AG04449 (cell line): ENCODE measurements at places on chromosomes 5 and 9.

- DNase-seq = no peak
Observed at GRCh38 chr9:71822456-71822855, 54.1 kb upstream of the CEMIP2 start.

- DNase-seq = no peak
Observed at GRCh38 chr9:136300866-136301265, 3.0 kb downstream of the CCDC187 start.

GRCh38 chr5:55191165-55191564 is 18.2 kb upstream of the CDC20B start:
- DNase-seq = no peak

DNA sequence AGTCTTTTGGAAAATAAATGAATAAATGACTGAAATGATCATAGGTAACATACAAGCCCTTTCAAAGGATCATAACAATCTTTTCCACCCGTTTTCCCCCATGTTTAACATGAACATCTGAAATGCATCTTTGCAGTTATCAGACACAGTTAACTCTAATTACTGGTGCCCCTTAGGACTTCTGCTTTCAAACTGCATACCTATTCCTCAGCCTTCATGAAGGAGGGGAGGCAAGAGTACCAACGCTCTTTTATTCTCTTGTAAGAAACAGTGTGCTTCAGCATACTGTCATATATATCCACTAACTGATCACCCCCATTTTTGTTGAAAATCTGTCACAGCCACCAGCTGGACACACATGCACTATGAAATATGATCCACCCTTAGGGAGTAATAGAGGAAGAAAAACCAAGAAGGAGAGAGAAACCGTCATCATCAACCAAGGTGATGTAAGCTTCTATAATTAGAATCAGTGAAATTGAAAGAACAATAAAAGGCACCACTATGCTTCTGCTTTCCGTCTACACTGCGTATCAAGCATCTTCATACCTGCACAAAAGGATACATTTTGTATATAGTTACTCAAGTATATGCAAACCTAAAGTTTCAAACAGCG is 98.7 kb downstream of the RAPGEF6 start:
- no peak for DNase-seq

GRCh38 chr5:178630951-178631350 is 4.1 kb upstream of the CLK4 start:
- no peak for DNase-seq

- no peak for DNase-seq
Observed at GRCh38 chr5:108857905-108858304, 110.2 kb downstream of the FER start.

GRCh38 chr5:17182494-17182893 is 34.9 kb upstream of the BASP1 start:
- DNase-seq = no peak

- no peak for DNase-seq
Observed at GRCh38 chr9:27939186-27939585, 365.9 kb upstream of the C9orf72 start.

DNA sequence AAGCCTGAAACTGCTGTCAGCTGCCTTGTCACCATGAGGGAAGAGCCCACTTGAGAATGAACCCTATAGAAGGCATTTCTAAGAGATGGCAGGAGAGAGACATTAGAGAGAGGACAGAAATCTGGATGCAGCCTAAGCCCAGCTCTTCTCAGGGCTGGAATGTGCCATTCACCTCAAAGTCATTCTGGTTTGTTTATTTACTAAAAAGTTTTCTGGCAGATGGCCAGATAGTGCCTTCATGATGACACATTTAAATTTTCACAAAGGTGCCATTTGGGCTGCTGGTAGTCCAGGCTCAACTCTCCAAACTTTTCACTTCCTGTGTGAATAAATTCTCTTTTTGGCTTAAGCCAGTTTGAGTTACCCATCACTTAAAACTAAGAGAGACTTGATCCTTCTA is 144.6 kb upstream of the ZNF366 start:
- DNase-seq = no peak

GRCh38 chr5:18051953-18052352 is 417.7 kb downstream of the TAF11L14 start:
- no peak for DNase-seq

DNA sequence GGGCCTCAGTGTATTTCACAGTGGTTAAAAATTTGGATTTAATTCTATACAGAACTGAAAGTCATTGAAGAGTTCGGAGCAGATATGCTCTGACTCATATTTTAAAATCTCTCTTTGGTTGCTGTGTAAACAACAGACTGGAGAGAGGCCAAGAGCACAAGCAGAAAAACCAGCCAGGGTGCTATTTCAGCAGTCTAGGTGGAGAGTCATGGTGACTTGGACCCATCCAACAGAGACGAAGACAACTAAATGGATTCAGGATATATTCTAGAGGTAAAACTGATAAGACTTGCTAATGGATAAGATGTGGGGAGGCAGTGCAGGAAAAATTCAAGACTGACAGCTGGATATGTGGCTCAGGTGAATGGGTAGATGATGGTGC is 168.9 kb downstream of the MAPKAP1 start:
- DNase-seq = peak; percentile 68

GRCh38 chr9:85021686-85022085 is 352.2 kb downstream of the NTRK2 start:
- DNase-seq = no peak

DNA sequence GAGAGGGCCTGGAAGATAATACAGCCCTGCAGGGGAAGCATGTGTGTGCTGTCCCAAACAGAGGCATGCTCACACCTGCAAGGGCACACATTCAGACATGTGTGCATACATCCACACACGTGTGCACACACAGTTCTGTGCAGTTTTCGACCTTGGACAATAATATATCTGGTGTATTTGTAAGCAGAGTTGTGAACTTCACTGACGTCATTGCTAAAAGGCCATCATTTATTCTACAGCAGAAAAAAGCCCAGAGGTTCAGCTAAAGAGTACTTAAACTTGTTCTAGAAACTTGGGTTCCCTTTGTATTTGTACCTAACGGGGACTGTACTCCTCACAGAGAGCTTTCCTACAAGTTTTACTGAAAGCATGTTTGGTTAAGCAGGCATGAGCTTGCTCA is 19.5 kb downstream of the IRX2 start:
- DNase-seq = no peak

DNA sequence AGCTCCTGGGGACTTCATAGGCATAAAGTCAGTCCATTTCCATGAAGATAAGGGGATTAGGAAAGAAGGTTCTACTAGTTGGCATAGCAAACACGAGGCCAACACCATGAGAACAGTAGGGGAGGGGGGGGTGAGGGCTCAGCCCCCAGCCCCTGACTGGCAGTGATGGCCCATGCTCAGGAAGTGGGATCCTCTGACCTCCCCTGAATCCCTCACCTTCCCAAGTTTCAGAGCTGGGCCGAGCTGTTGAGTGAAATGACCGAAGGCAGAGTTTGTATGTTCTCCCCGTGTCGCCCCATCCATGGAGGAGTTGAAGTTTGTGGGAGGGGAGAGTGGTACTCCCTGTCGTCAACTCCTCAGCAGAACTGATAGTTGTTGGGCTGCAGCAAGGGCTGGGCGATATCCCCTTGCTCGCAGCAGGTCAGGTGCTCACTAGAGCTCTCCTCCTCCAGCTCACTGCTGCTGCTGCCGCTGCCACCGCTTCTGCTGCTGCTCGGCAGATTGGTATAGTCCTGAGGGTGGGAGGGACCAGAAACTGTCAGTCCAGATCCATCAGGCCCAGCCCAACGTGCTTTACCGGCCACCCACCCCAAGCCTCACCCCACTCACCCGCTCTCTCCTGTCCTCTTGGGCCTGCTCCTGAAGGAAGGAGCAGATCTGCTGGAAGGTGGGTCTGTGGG is 32.5 kb downstream of the CSF1R start:
- no peak for DNase-seq

- no peak for DNase-seq
Observed at GRCh38 chr9:114421147-114421546, 33.4 kb upstream of the AKNA start.

GRCh38 chr9:133768859-133769510 is 30.8 kb upstream of the SARDH start:
- no peak for DNase-seq

DNA sequence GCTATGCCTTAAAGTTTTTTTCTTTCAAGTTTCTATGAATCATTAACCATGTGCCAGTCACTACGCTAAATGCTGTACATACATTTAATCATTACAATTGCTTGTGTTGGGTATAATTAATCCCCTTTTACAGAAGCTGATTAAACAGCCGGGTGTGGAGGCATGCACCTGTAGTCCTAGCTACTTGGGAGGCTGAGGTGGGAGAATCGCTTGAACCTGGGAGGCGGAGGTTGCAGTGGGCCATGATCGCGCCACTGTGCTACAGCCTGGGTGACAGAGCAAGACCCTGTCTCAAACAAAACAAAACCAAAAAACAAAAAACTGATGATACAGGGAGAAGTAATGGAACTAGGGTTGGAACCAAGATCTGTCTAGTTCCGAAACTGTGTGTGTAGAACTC is 1.2 kb upstream of the UBE2R2 start:
- DNase-seq = no peak

DNA sequence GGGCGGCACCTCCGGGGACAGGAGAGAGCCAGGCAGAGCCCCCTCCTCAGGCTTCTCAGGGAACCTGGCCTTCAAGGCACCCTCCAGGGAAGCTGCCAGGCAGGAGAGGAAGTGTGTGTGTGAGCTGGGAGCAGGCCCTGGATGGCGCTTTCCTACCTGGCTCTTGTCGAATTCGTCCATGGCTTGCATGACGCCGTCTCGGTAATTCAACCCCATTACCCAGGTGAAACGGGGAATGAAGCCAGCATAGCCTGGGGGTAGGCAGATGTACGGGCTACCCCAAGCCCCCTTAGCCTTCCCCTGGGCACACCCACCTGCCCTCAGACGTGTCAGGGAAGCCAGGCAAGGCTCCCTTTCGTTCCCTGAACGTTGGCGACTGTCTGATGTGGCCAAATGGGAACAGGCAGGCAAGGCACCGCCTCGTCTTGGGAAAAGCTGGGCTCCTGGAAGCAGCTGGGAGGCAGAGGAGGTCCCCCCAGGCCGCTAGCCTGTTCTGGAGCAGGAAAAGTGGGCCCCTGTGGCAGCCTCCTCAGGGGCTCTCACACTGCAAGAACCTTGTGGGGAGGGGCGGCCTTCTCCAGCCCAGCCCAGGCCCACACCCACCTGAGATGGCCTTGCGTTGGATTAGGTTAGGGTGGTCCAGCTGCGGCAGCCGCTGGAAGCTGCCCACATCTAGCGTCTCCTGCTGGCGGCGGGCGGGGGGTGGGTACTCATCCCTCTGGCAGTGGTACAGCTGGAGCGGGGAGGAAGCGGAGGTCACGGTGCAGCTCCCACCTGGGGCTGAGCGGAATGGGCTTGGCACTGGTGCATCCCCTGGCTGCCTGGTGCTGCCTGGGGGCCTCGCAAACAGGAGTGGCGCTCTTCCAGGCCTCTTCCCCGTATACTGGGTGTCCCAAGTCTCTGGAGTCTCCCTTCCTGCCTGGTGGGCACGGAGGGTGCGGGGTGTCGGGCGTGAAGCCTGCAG is 3.7 kb downstream of the TUBB4B start:
- no peak for DNase-seq

DNA sequence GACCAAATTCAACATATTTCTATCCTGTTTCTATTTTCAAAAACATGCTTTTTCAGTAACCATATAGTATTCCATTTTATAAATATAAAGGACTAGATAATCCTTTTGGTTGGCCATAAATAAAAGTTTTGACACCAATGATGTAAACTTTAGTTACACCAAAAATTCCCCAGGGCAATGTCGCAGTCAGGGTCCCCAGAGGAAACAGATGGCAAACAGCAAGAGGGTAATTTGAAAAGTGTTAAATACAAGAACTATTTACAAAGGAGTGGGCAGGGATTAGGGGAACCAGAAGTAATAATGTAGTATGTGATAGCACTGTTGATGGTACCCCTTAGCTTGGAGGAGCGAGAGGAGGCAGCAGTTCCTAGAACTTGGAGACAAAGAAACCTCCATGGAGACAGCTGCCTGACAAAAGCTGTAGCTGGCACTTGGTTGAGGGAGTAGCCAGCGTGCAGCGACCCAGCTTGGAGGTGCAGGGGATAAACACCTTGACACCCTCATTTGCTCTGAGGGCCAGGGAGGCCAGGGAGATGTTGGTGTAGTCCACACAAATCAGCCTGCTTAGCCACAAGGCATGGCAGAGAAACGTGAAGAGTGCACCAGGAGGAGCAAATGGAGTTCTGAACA is 18.3 kb upstream of the MSANTD3 start:
- no peak for DNase-seq

DNA sequence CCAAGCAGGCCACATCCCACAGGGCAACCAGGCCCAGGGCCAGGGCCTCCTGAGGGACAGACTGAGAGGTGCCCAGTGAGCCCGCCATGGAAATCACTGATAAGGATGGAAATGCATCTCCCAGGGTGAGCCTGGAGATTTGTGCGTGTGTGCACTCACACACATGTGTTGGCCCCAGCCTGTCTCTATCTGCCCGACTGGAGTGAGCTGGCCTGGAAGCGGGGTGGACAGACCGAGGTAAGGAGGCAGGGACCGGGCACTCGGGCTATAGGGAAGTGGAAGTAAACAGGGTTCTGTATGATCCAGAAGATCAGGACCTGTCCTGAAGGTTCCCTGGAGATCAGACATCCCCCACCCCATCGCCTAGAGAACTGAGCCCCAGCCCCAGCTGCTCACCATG is 17.4 kb downstream of the GFI1B start:
- DNase-seq = no peak

GRCh38 chr5:103450333-103451061 is 112.1 kb downstream of the NUDT12 start:
- peak; percentile 93 for DNase-seq

DNA sequence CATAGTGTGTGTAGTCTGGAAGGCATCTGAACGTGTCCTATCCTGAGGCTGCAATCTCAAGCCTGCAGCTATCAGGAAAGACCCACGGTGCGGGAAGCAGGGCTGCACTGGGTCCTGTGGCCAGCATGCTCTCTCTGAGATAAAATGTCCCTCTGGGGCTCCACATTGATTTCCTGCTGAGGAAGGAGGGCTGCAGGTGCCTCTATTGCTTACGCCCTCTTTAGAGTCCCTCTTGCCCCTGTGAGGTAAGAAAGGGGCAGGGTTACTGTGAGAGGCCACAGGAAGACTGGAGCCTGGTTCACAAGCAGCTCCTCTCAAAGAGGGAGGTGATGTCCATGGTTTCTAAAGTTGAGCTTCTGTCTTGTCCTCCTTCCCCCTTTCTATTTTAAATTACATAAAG is 299.9 kb upstream of the RFX3 start:
- DNase-seq = no peak

DNA sequence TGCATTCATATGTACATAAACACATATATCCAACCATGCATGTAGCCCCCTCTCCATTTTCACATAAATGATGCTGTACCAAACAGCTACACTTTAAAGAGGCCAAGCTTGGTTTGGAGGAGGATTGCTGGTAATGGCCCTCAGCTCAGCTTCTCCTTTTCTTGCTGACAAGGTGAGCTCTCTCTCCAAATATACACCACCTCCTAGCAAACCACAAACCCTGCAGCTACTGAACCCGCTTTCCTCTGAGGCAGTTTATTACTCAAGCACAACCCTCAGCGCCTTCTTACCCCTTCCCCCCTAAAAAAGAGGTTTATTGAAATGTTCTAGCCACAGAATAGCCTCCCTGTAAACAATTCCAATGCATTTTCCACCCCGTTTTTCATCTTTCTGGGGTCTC is 54.0 kb downstream of the ALG2 start:
- DNase-seq = no peak
